ENCODE measurements at places on chromosomes 1 and 21.
A peak's percentile ranks its signal among the peaks of the same experiment; 100 is the strongest.

DNA sequence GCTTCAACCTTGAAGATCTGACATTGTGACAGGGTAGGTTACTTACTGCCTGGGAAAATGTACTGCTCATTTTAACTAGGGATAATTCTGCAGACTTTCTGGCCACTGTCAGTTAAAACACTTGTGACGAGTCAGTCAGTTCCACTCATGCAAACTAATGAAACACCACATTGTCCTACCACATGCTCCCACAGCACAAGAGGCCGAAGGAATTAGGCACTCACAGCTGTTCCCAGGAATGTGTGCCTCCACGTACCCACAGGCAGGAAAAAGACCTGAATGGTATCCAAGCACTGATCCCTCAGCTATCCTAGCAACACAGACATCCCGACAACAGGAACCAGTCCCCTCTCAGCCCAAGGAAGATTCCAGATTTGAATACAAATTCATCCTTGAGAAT lies 12.3 kb downstream of the BCAR3 start:
- DNase-seq: no peak

DNA sequence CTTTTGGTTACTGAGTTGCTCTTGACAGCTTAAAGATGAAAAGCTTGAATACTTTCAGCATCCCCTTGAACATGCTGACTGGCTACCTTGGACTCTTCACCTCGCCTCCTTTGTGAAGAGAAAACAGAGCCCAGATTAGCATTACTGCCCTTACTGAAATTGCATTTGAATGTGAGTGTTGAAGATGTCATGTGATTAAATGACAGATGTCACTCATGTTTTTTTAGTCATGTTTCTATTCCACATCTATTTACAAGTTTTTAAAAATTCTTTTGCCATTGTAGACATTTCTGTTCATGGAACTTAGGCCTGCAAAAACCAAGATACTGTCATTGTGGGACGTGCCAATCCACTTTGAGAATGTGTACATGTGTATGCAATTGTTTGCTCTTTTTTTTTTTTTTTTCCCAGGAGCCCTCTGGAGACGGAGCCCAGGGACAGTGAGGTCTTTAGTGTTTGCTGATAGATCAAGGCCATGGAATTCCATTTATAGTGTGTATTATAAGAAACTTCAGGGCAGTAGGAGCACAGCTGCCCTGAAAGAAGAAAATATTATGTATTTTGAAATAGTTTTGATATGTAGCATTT lies 25.7 kb upstream of the IVNS1ABP start:
- DNase-seq: no peak

- no peak for DNase-seq
These were observed 57.9 kb downstream of the FGGY start for GRCh38 chr1:59354709-59355337.

GRCh38 chr1:234326497-234327366 lies 46.5 kb upstream of the COA6 start:
- DNase-seq: peak; percentile 75

- peak; percentile 53 for DNase-seq
These were observed 50.9 kb upstream of the NR5A2 start for GRCh38 chr1:199976496-199977144.

GRCh38 chr1:7743346-7743745 lies 27.8 kb upstream of the VAMP3 start:
- no peak for DNase-seq

- peak; percentile 78 for DNase-seq
These were observed 636 bp upstream of the YRDC start for GRCh38 chr1:37808369-37809319.

DNA sequence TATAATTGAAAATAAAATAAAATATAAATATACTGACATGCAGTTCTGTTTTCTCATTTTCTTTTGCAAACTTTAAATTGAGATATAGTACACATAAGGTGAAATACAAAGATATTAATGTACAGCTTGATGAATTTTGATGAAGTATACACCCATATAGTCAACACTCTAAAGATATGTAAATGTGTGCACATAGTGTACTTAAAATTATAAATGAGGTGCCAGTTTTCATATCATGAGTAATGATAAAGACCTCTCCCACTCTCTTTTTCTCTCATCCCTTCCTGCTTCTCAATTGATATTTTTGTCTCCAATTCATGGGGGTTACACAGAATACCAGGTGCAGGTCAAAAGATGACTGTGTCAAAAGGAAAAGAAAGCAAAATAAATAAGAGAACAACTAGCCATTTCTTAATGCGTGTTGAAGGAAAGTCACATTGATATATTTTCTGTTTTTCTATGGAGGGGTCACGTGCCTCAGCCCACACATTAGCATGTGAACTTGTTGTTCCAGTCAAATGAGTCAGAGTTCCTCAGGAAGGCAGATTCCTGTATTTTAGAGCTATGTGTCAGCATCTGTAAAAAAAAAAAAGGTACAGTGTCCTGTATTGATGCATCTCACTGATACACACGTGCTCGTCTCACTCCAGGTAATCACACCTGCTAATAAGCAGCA lies 64.3 kb upstream of the HOOK1 start:
- peak; percentile 78 for DNase-seq
